ENCODE measurements at places on chromosomes 3 and 15. TPM values are rescaled to one million over a fixed set of nuclear protein-coding genes. Genes with fewer than 3 reads are reported as not detected.

The WDR72 gene
- 0.04 TPM for polyA plus RNA-seq

The RABL3 gene
- 10.8 TPM for polyA plus RNA-seq

The PSTPIP1 gene
- polyA plus RNA-seq = 10.4 TPM

The OR5H14 gene
- not detected for polyA plus RNA-seq

The GOLGA6L10 gene
- polyA plus RNA-seq = 3.0 TPM

The CHRM5 gene
- 0.01 TPM for polyA plus RNA-seq

The GOLGA8J gene
- not detected for polyA plus RNA-seq

Measured in sigmoid colon (tissue), 7 donors.